Activated T-cell treated with anti-CD3 and anti-CD28 coated beads, Interleukin-2, amount 50 U/mL, for 24 hours (primary cell): ENCODE measurements at places on chromosomes 1 and 21.

DNA sequence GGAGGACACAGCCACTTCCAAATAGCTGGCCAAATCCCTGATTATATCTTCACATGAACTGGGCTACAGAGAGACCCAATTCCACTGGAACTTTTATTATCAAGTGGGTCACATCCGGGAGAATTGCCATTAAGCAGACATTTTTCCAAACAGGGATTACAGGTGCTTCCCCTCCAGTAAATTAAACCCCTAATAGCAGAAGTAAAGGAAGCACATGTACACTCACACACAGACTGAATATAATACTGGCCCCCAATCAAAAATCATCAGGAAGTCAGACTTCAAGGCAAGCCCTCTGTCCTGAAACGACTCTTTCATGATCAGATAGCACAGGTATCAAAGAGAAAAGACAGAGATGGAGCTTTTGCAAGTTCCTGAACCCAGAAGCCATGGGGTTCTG lies 118.6 kb upstream of the PPP2R5A start:
- peaks cover 13% of the 10 kb centered on the region for H3K4me1 ChIP-seq
- H3K27me3 ChIP-seq = no peaks in the 10 kb centered on the region
- no peaks in the 10 kb centered on the region for H3K36me3 ChIP-seq
- no peak overlapping the region for H3K4me3 ChIP-seq
- H3K27ac ChIP-seq = no peak overlapping the region
- DNase-seq = no peak

- H3K36me3 ChIP-seq = no peaks in the 10 kb centered on the region
- H3K4me3 ChIP-seq = no peak overlapping the region
- H3K27me3 ChIP-seq = no peaks in the 10 kb centered on the region
- H3K4me1 ChIP-seq = peaks cover 34% of the 10 kb centered on the region
These were observed 39.0 kb upstream of the ATP1A1 start for GRCh38 chr1:116334015-116334547.

DNA sequence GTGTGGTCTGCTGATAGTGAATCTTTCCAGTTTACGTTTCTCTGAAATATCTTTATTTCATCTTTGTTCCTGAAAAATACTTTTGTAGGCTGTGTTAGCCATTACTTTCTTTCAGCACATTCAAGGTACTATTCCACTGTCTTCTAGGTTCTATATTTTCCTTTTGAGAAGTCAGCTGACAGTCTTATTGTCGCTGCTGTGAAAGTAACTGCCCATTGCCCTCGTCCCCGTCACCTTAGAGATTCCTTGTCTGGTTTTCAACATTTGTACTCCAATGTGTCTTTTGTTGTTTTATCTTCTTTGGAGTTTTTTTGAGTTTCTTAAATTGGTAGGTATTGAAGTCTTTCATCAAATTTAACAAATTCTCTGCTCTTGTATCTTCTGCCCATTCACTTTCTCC lies 19.8 kb upstream of the MX2 start:
- H3K27ac ChIP-seq = no peak overlapping the region
- no peak for DNase-seq

- DNase-seq = no peak
- H3K27me3 ChIP-seq = peaks cover 3% of the 10 kb centered on the region
- H3K36me3 ChIP-seq = no peaks in the 10 kb centered on the region
- no peaks in the 10 kb centered on the region for H3K4me1 ChIP-seq
- H3K27ac ChIP-seq = no peak overlapping the region
- H3K4me3 ChIP-seq = no peak overlapping the region
These were observed 58.7 kb upstream of the RC3H1 start for GRCh38 chr1:174080819-174081218.

DNA sequence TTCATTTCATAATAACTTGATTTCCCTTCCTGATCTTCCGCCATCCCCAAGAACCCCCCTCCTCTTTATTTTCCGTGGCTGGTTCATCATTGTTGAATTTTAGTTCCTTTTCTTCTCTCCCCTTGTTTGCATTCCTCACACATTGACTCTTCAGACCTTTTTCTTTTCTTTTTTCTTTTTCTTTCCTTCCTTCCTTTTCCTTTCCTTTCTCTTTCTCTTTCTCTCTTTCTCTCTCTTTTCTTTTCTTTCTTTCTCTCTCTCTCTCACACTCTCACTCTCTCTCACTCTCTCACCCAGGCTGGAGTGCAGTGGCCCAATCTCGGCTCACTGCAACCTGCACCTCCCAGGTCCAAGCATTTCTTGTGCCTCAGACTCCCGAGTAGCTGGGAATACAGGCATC lies 231.3 kb downstream of the FMN2 start:
- DNase-seq = no peak
- H3K27me3 ChIP-seq = no peaks in the 10 kb centered on the region
- no peak overlapping the region for H3K27ac ChIP-seq
- no peaks in the 10 kb centered on the region for H3K4me1 ChIP-seq

GRCh38 chr1:42479621-42480020 lies 16.5 kb downstream of the CCDC30 start:
- no peak overlapping the region for H3K27ac ChIP-seq
- DNase-seq = no peak
- H3K4me3 ChIP-seq = no peak overlapping the region
- no peaks in the 10 kb centered on the region for H3K27me3 ChIP-seq
- no peaks in the 10 kb centered on the region for H3K4me1 ChIP-seq

DNA sequence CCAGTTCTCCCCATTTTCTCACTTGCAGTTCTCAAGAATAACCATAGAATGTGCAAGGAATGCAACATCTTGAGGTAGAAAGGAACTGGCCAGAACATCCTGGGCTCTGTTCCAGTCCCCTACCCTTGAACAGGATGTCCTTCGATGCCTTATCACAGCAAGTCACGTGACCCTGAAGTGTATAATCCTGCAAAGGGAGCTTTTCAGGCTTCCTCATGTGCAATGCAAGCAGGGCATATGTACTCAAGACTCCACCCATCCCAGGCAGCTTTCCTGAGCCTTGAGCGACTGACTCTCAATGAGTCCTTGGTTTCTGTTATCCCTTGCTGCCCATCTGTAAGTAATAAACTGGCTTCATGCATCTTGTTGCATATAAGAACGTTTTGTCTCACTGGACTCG lies 311.0 kb downstream of the MRPL39 start:
- no peak for DNase-seq
- H3K27ac ChIP-seq = no peak overlapping the region
- peaks cover 10% of the 10 kb centered on the region for H3K4me1 ChIP-seq
- H3K27me3 ChIP-seq = no peaks in the 10 kb centered on the region
- H3K36me3 ChIP-seq = no peaks in the 10 kb centered on the region

GRCh38 chr1:19353596-19353995 lies 41.5 kb downstream of the SLC66A1 start:
- H3K4me1 ChIP-seq = no peaks in the 10 kb centered on the region
- H3K36me3 ChIP-seq = peaks cover 89% of the 10 kb centered on the region
- H3K27me3 ChIP-seq = no peaks in the 10 kb centered on the region
- no peak overlapping the region for H3K4me3 ChIP-seq
- DNase-seq = no peak

DNA sequence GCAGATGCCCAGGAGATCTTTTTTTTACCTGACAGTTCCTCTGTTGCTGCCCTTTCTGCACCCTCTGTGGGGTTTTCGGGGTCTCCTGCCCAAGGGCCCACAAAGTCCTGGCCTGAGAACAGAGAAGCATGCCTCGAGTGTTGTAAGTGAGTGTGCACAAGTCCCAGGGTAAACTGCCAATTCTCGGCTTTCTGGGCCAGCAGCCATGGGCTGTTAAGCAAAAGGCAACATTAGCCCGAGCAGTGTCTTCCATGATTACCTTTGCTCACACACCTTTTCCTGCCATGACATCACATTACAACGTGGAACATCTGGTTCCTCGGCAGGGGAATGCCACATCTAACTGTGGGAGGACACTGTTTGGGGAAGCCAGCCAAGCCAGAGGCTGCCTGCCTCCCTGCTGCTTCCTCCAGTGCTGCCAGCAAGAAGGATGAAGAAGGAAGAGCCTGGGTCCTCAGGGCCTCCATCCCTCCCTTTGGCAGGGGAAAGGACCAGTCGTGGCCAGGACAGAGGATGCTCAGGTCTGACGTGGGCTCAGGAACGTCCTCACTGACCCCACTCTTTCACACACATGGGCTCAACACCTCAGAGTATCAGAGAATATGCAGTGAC lies 485.9 kb downstream of the OMA1 start:
- no peaks in the 10 kb centered on the region for H3K4me1 ChIP-seq
- no peak overlapping the region for H3K4me3 ChIP-seq
- no peaks in the 10 kb centered on the region for H3K27me3 ChIP-seq
- no peak for DNase-seq
- no peak overlapping the region for H3K27ac ChIP-seq
- no peaks in the 10 kb centered on the region for H3K36me3 ChIP-seq

- no peak overlapping the region for H3K4me3 ChIP-seq
- DNase-seq = no peak
- H3K36me3 ChIP-seq = no peaks in the 10 kb centered on the region
- H3K27me3 ChIP-seq = peaks cover 33% of the 10 kb centered on the region
- H3K27ac ChIP-seq = no peak overlapping the region
- H3K4me1 ChIP-seq = no peaks in the 10 kb centered on the region
These were observed 408.1 kb downstream of the SETD4 start for GRCh38 chr21:35652196-35652595.

DNA sequence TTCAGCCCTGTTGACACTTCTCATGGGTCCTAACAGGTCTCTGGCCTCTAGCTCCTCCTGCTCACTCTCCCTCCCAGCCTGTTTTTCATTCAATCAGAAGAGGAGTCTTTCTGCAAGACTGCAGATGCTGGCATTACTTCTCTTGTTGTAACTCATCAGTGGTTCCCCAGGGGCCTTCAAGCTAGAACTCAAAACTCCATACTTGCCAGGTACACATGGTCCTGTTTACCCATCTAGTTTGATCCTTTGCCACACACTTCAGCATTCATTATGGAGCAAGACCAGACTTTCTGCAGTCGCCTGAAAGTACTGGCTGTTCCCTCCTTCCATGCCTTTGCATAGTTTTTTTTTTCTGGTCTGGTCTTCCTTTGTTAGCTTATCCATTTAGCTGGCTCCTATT lies 47.9 kb downstream of the SERBP1 start:
- no peak overlapping the region for H3K27ac ChIP-seq
- DNase-seq = no peak
- peaks cover 96% of the 10 kb centered on the region for H3K36me3 ChIP-seq
- peaks cover 3% of the 10 kb centered on the region for H3K4me1 ChIP-seq
- no peak overlapping the region for H3K4me3 ChIP-seq

GRCh38 chr1:186655876-186656275 lies 24.3 kb downstream of the PTGS2 start:
- H3K27ac ChIP-seq = no peak overlapping the region
- DNase-seq = no peak
- no peak overlapping the region for H3K4me3 ChIP-seq
- H3K36me3 ChIP-seq = no peaks in the 10 kb centered on the region
- peaks cover 9% of the 10 kb centered on the region for H3K27me3 ChIP-seq

DNA sequence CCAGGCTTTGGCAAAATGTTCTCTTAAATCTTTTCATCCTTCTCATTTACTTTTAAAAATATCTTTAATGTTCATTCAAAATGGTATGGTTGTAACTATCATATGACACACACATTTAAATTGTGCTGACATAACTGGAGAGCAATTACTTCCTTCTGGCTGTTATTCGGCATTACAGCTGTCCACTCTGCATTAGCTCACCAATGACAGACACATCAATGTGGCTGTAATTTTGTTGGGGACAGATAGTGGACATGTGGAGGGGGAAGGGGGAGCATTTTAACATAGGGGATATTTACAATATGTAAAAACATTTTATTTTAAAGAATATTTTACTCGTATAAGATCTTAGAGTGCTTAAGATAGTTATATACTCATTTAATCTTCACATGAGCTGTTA lies 319.8 kb downstream of the HMCN1 start:
- H3K27me3 ChIP-seq = no peaks in the 10 kb centered on the region
- DNase-seq = no peak
- no peaks in the 10 kb centered on the region for H3K36me3 ChIP-seq
- H3K4me1 ChIP-seq = peaks cover 5% of the 10 kb centered on the region
- H3K27ac ChIP-seq = no peak overlapping the region

DNA sequence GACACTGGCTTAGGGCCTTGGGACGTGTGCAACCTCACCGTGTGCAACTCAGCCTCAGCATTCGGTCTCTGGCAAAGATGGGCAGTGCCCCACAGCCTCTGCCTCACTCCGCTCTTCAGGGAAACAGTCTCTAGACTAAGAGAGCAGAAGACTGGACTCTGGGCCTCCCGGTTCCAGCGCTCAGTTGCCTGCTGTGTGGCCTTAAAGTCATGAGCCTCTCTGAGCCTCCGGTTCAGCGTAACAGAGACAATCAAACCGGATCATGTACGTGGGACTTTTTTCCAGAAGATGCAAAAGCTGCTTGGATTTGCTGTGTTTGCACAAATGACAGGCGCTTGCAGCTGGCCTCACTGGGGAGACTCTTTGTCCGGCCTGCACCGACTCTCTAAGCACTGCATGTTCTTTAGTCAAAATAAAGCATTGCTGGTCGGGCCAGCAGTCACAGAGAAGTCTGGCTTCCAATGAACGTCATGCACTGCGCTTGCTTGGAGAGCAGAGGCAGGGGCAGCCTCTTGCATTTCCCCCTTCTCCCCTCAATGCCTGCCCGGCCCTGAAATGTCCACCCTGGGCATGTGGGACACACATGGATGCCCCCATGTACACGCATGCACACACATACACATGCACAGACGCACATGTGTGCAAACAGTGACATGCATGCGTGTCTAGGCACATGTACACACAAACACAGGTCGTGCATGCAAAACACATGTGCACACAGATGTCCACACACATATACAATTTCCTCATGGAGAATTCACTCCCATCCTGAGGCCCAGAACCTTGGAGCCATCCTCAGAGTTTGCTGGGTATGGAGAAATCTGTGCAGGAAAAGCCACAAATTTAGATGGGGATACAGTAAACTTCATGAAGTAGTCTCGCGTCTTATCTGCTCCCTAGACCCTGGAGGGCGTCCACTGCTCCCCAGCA lies 152.4 kb downstream of the PRDM16 start:
- H3K4me3 ChIP-seq = no peak overlapping the region
- peaks cover 3% of the 10 kb centered on the region for H3K27me3 ChIP-seq
- DNase-seq = no peak
- H3K4me1 ChIP-seq = no peaks in the 10 kb centered on the region

DNA sequence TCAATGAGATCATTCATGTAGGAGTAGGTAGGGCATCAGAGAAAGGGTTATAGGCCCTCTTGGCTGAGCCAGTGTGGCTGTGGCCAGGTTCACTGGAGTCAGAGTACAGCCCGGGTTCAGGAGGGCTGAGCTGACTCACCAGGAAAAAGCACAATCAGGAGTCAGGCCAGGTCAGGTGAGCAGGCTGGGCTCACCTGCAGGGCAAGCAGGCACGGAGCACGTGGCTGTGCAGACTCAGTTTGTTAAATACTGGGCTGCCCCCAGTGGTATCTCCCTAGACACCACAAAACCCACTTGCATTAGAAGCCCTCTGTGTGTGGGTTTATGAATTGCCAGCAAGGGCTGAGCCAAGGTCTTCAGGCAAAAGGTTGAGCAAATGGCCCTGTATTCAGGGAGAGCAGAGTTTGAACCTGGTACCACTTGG lies 122.1 kb upstream of the SERBP1 start:
- no peaks in the 10 kb centered on the region for H3K4me1 ChIP-seq
- H3K27me3 ChIP-seq = peaks cover 3% of the 10 kb centered on the region
- no peak for DNase-seq

- DNase-seq = no peak
- H3K4me1 ChIP-seq = peaks cover 24% of the 10 kb centered on the region
- no peaks in the 10 kb centered on the region for H3K36me3 ChIP-seq
- peaks cover 97% of the 10 kb centered on the region for H3K27me3 ChIP-seq
These were observed 2.7 kb downstream of the CACNA1E start for GRCh38 chr1:181486098-181486420.

GRCh38 chr1:70888722-70889121 lies 158.9 kb downstream of the PTGER3 start:
- no peak overlapping the region for H3K4me3 ChIP-seq
- no peak for DNase-seq
- no peaks in the 10 kb centered on the region for H3K36me3 ChIP-seq
- no peak overlapping the region for H3K27ac ChIP-seq
- no peaks in the 10 kb centered on the region for H3K4me1 ChIP-seq
